ENCODE measurements at places on chromosomes 7 and 10. TPM values are rescaled to one million over a fixed set of nuclear protein-coding genes. Genes with fewer than 3 reads are reported as not detected.

LEP gene
- not detected for polyA plus RNA-seq

ATG9B gene
- 35.7 TPM for polyA plus RNA-seq

TBX20 gene
- 0.12 TPM for polyA plus RNA-seq

MUC3A gene
- polyA plus RNA-seq: not detected

CYP2C19 gene
- not detected for polyA plus RNA-seq

IQUB gene
- polyA plus RNA-seq: not detected

JCAD gene
- not detected for polyA plus RNA-seq

ASB10 gene
- not detected for polyA plus RNA-seq

SAMD9 gene
- polyA plus RNA-seq: 30.1 TPM

CNPY1 gene
- not detected for polyA plus RNA-seq

DGKB gene
- not detected for polyA plus RNA-seq

PRSS37 gene
- polyA plus RNA-seq: not detected

MPP7 gene
- polyA plus RNA-seq: 12.9 TPM

UCMA gene
- polyA plus RNA-seq: not detected

SPAG6 gene
- polyA plus RNA-seq: 0.15 TPM

CTNNA3 gene
- polyA plus RNA-seq: not detected

OR6V1 gene
- polyA plus RNA-seq: not detected

CDC14C gene
- polyA plus RNA-seq: not detected

SLC13A1 gene
- not detected for polyA plus RNA-seq

CRHR2 gene
- polyA plus RNA-seq: not detected

NPSR1 gene
- not detected for polyA plus RNA-seq

FAM25C gene
- polyA plus RNA-seq: not detected

SRRM3 gene
- not detected for polyA plus RNA-seq

CRYGN gene
- polyA plus RNA-seq: 0.30 TPM

MEIG1 gene
- 0.83 TPM for polyA plus RNA-seq

A1CF gene
- polyA plus RNA-seq: not detected

CDH23 gene
- polyA plus RNA-seq: 1.5 TPM

MRLN gene
- polyA plus RNA-seq: not detected

PRTFDC1 gene
- 1.3 TPM for polyA plus RNA-seq

ABCB4 gene
- not detected for polyA plus RNA-seq

PAOX gene
- polyA plus RNA-seq: 10.1 TPM

HOXA3 gene
- polyA plus RNA-seq: not detected

SH2D4B gene
- polyA plus RNA-seq: not detected

HTR5A gene
- polyA plus RNA-seq: not detected

NUP42 gene
- polyA plus RNA-seq: 52.7 TPM

SFTPA1 gene
- polyA plus RNA-seq: not detected

CYP3A7 gene
- polyA plus RNA-seq: not detected

GPR26 gene
- polyA plus RNA-seq: not detected

NKX1-2 gene
- not detected for polyA plus RNA-seq

FAM149B1 gene
- 5.9 TPM for polyA plus RNA-seq
